EH (cell line): ENCODE measurements at places on chromosomes 11 and 22.

GRCh38 chr11:68327586-68328370, 15.4 kb downstream of the LRP5 start:
- DNase-seq: no peak

GRCh38 chr11:34050581-34051348, 766 bp upstream of the CAPRIN1 start:
- DNase-seq: no peak

- no peak for DNase-seq
Observed at GRCh38 chr11:75770102-75770501, 1.5 kb downstream of the DGAT2 start.

- DNase-seq: no peak
Observed at GRCh38 chr11:68584991-68585524, 99.3 kb upstream of the GAL start.

DNA sequence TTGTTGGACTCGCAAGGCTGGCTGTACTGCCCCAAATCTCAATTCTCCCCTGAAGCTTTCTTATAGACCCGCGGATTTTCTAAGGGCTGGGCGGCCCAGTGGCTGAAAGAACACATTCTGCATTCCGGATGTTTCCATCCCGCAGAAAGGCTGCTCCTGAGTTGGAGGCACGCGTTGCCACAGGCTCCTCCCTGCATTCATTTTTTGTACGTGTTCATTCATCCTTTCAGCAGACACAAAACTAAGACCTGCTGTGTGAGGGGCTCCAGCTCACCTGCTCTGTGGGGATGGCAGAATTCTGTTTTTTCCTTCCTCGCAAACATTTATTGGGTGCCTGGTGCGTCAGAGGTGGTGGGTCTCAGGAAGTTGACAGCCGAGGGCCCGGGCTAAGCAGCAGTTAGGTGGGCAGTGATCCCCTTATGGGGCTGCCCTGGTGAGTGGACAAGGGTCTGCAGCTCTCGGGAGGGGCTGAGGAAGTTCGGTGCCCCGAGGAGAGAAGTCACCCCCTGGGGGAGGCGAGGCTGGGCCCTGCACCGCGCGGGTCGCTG, 23.7 kb downstream of the SHANK3 start:
- no peak for DNase-seq

DNA sequence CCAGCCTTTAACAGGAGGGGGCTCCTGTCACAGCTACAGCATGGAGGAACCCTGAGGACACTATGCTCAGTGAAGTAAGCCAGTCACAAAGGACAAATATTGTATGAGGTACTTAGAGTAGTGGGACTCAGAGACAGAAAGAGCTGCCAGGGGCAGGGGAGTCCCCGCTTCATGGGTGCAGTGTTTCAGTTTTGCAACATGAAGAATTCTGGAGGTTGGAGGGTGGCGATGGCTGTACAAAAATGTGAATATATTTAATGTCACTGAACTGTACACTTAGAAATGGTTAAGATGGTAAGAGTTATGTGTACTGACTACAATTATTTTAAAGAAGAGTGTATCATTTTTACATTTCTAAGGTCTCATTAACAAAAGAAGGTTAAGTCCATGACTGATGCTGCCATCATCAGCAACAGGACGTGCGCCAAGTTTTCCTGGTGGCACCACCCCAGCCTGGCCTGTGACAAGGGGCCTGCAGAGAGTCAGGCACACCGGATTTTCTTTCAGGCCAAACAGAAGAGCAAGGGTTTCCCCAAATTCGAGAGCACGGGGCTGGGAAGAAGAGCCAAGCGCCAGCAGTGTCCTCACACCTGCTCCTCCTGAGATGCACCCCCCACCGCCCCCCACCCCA, 22.1 kb downstream of the YPEL1 start:
- DNase-seq: no peak

- peak; percentile 56 for DNase-seq
Observed at GRCh38 chr11:110295531-110296225, 736 bp downstream of the RDX start.

- DNase-seq: no peak
Observed at GRCh38 chr22:49797706-49798105, 30.0 kb downstream of the BRD1 start.

DNA sequence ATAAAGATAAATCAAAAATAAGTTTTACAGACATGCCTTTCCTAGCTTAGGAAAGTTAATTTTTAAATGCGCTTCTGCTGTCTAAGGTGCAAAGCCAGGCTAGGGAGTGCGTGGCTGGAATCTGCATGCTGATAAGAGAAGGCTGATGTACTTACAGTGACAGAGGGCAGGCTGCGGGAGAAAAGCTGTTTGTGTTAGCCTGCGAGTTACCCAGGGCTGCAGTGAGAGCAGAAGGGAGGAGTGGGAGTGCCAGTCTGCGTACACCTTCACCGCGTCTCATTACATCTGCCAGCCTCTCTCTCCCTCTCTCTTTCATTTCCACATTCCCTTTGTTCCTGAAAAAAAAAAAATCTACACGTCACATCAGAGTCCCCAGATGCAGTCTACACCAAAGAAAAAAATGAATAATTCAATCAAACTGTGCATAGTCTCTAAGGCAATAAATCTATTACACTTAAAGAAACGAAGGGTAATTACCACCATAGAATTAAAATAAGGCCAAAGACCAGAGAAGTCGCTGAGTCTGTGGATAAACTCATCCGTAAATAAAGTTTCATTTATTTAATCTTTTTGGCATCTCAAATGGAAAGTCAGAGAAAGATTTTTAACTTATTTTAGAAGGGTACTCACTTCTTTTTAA, 126.4 kb upstream of the C11orf58 start:
- no peak for DNase-seq

DNA sequence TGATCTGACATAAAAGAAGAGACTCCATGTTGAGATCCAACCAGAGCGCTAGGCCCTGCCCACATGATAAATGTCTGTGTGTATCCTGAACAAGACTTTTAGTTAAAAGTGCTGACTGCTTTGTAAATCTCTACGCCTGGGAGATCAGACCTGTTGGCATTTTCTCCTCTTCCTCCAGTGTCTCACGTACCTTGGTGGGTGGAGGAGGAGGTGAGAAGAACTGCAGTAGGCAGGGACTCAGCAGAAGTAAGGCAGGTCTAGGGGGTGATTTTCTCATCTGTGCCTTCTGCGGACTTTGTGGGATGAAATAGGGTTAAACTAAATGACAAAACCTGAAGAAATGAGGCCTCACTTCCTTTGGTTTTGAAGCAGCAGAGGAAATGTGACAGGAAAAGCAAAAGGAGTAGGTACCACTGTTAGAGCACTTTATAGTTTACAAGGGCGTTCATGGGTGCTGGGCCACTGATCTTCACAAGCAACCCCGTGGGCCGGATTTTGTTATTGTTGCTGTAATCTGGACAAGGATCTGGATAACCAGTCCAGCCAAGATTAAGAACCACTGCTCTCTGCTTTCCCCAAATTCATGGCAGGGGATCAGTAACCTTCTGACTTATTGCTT, 36.7 kb upstream of the PLET1 start:
- no peak for DNase-seq

- DNase-seq: peak; percentile 71
Observed at GRCh38 chr11:18696638-18697225, 1.8 kb upstream of the TMEM86A start.

DNA sequence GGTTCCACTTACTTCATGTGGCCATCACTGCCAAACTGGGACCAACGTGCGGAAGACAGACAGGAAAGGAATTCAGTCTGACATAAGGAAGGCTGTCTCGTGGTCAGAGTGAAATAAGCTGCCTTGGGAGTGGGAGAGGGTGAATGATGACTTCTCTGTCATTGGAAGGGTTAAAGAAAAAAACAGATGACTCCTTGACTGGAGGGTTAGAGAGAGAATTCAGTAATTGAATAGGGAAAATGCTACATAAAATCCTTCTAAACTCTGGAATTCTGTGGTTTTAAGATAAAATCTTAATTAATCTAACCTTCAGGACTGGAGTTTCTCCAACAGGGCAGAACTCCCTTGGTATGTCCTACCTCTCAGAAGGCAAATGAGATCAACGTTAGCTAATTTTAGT, 33.8 kb downstream of the RAB30 start:
- DNase-seq: peak; percentile 85

- DNase-seq: no peak
Observed at GRCh38 chr11:86241956-86242535, 2.5 kb upstream of the EED start.

- DNase-seq: no peak
Observed at GRCh38 chr22:48167238-48167637, 1404.8 kb downstream of the TBC1D22A start.

- DNase-seq: peak; percentile 93
Observed at GRCh38 chr11:112241486-112241885, 15.3 kb downstream of the PTS start.

DNA sequence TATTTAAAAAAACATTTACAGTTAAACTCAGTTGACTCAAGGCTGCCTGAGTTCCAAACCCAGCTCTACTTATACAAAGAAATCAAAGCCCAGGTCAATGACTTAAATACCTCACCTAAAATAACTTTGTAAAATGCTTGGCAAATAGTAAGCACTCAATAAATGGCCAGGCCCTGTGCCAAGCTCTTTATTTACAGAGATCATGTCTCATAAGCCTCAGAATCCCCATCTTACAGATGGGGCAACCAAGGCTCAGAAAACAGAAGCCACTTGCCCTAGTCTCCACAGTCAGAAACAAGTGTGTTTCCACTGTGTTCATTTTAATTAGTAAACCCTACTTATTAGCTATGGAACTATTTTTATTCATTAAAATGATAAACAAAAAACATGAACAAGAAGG, 30.5 kb upstream of the TTC28 start:
- DNase-seq: peak; percentile 22

DNA sequence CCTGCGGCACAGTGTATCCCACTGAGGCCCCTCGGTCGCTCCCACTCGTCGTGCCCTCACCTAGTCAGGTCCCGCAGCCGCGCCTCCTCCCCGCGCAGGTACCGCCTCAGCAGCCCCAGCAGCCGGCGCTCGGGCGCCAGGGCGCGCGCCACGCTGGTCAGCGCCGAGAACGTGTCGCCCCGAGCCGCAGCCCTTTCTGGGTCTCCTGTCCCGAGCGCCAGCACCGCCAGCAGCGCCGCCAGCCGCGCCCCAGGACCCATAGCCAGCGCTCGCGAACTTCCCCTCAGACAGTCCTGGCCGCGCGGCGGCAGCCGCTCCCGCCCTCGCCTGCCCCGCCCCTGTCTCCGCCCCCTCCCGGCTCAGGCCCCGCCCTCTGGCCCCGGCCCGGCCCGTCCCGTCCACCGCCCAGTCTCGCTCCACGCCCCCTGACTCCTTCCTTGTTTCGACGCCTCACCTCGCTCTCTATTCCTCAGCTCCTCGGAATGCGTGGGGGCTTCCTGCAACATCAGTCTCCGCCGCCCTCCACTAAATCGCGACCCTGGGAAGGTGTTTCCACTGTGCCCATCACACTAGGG, at the start of gene P4HA3:
Gene P4HA3, minus strand, starts transcription at position 289 of the 575 bp plus-strand sequence. Its CDS starts 29 bp downstream, at position 260.
- DNase-seq: peak; percentile 60

GRCh38 chr11:65426839-65427690, 4.5 kb downstream of the NEAT1 start:
- peak; percentile 75 for DNase-seq

DNA sequence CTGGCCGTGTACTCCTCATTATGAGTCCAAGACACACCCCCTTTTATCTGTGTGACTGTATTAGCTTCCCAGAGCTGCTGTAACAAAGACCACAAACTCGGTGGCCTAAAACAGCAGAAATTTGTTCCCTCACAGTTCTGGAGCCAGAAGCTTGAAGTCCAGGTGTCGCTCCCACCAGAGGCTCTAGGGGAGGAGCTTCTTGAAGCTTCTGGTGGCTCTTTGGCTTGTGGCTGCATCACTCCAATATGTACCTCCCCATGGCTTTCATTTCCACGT, 3.0 kb downstream of the PRR5 start:
- no peak for DNase-seq

GRCh38 chr11:38791346-38791961, 2193.4 kb upstream of the RAG2 start:
- peak; percentile 61 for DNase-seq
